NCI-H446 treated with DMSO at 0.1 percent for 48 hours (cell line): ENCODE measurements at places on chromosomes 2 and 18.

DNA sequence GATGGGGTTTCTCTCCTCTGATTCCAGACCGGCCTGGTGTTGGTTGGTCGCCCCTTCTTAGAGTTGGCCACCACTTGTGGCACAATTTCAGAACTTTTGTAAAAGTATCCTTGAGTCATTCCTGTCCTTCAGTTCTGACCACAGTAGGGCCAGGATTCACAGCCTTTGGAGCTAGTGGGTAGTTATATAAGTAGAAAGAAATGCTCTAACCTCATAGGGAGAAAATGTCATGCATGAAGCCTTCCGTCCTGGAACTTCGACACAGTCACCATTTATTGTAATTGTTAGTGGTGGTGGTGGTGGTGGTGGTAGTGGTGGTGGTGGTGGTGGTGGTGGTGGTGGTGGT is 65.4 kb downstream of the EPAS1 start:
- no peak for DNase-seq

DNA sequence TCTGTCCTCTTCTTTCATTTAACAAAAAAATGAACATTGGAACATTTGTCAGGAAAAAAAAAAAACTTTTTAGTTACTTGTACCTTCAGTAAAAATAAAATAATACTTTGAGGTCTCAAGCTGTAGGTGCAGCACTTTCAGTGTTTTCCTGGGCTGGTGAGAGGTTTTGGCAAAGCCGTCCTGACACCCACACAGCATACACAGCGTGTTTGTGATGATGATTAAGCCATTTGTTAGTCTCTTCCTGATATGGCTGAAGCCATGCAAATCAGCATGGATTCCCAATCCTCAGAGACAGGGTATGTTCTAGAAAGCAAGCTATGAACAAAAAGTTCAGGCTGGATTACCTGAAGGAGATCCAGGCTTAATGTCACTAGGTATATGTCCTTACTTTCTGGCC is 236.8 kb downstream of the ZNF516 start:
- DNase-seq: no peak

DNA sequence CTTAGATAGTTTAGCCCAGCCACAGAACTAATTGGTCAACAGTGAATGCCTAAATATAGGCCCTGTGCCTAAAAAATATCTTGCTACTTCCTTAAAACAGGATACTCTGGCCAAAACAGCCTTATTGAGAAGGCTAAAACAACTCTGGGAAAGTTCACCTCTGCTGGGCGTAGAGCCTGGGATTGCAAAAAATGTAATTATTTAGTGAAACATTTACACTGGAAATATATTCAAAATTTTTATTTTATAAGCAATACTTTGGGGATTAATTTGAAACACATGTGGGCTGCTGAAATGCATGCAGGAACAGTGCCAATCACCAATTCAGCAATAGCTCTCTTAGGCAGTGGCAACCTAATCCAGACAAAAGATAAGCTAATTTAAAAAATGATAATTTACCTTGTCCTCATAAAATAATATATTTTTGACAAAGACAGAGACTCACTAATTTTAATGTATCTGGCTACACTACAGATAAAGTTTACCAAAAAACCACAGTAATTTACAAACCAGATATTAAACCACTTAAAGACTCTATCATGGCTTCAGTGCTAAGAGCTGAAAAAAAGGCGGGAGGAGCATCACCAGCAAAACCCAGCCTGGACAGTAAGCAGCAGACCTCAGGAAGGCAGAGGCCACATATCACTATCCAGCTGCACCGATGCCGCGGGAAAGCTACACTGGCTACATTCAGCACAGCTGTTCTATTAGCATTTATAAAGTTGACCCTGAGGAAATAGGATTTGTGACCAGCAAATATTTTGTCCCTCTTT is 18.5 kb downstream of the TRAK2 start:
- peak; percentile 23 for DNase-seq

- no peak for DNase-seq
Measured at GRCh38 chr2:44778671-44779476, 162.6 kb upstream of the SIX3 start.

GRCh38 chr2:240567137-240567871 is 980 bp upstream of the RNPEPL1 start:
- DNase-seq: no peak
